ENCODE measurements at places on chromosomes 12 and 14.

DNA sequence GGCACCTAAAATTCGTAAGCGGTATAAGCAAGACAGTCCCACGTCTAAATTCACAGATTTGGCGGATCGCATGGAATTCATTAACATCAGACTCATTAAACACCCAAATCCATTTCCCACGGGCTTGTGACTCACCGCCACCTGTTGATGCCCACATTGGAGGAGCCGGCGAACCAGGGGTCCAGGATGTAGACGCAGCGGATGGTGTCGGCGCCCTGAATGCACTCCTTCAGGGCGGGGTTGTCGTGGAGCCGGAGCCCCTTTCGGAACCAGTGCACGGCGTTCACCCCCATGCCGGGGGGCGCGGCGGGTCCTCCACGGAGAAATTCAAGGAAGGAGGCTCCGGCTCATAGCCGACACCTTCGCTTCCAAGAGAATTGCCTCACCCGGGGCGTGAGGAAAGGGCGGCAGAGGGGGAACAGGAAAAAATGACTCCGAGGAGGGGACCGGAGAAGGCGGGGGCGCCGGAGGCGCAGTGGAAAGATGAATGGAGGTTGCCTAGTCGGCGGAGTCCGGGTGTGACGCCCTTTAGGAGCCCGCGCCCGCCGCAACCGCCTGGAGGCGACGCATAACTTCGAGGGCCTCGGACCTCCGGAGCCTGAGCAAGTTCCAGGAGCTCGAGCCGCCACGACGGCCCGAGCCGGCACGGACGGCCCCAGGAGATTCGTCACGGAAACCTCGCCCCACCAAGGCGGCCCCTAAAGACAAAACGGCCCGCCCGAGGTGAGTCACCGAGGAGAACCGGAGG, 506 bp downstream of the CRY1 start:
- DNase-seq, result peak; percentile 55

DNA sequence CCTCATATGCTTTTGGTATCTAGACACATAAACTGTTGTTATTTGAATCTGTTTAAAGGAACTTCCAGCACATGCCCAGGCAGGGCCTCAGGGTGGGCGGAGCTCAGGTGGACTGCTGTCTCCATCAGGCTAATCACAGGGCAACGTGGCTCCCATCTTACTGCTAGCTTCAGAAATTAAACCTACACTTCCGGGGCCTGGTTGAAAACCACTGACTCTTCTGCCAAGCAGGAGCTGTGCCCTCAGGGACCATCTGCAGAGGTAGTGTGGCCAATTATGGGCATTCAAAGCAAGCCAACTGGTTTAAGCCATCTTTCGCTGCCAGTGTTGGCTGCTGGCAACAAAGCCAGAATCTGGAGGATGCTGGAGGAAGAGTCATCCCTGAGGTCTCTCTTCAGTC, 97.5 kb downstream of the TMX1 start:
- no peak for DNase-seq

GRCh38 chr14:36194663-36195062, 18.1 kb upstream of the PTCSC3 start:
- no peak for DNase-seq

- DNase-seq, result no peak
Observed at GRCh38 chr14:32022938-32023466, 54.1 kb upstream of the ARHGAP5 start.

- no peak for DNase-seq
Observed at GRCh38 chr12:41521872-41522379, 333.8 kb downstream of the PDZRN4 start.

- DNase-seq, result no peak
Observed at GRCh38 chr14:99751539-99752485, 41.4 kb upstream of the EML1 start.

DNA sequence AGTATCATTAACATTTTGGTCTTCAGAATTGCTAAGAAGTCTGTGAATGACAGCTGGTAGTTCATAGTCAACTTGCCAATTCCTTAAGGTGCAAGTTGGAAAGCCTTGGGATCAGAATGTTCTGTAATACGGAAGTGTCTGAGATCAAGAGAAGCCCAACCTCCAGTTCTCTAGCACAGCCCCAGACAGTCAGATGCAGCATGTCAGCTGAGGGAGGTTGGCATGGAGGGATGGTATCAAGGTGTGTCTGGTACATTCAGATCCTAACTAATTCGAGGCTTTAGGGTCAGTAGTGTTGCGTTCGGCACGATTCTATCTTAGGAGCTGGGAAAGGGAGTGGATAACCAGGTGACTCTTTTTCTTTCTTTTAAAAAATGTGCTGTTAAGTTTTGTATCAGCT, 38.3 kb downstream of the FNTB start:
- no peak for DNase-seq

DNA sequence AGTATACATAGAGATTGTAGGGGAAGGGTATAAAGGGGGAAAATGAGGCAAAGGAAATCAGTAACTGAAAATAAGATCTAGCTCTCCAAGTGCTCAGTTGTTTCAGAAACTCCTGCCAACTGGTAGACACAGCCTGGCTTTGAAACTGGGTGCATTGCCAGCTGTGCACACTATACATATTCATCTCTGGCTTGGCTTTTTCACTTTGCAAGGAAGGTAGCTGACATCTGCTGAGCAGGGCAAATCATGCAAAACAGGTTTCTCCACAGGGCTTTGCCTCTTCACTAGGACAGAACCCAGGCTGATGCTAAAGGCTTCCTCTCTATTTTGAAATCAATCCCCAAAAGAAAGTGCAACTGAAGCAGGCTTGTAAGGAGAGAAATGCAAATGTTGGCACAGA, 101.5 kb downstream of the HELB start:
- no peak for DNase-seq

DNA sequence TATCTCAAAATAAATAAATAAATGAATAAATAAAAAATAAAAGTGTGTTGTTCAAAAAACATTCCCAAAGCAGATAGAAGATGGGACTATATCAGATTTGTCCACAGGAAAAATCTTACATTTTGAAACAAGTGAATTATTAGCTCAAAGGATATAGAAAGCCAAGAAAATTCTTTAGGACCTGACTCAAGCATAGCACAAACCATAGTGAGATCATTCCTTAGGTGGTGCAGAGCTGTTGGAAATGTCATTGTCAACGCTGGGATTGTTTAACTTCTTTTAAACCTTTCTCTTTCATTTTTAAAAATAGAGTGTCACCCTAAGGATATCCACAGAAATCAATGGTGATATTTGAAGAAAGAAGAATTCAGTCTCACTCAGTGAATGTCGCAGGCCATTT, 43.5 kb downstream of the DRAM1 start:
- DNase-seq, result no peak

GRCh38 chr12:22578328-22578727, 34.0 kb upstream of the C2CD5 start:
- no peak for DNase-seq

DNA sequence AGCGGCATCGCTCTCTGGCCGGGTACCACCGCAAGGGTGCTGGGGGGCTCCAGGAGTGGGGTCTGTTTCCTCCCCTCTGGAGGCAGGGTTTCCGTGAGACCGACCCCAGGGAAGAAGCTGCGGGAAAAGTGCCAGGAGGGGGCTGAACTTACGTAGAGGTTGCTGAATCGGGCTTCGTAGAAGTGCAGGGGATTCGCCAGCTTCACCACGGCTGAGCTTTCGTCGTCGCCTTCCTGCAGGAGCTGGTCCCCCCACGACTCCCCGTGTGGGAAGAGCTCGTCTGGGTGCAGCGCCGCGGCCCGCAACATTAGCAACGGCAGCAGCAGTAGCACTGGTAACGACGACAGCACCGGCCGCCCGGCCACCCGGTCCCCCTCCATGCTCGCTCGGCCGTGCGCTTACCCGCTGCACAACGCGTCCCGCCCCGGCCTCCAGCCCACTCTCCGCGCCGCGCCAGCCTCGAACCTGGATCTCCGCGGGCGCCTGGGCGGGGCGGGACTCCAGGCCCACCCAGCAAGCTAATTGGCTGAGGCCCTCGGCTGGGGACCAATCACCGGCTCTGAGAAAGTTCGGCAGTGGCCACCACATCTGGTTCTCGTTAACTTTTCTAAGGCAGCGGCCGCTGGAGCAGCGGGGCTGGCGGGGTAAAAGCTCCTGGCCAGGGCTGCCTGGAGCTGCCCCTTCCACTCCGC, at the start of gene NID2:
Gene NID2, minus strand, starts transcription at position 445 of the 692 bp plus-strand sequence. Its CDS starts 65 bp downstream, at position 380.
- DNase-seq, result peak; percentile 51

DNA sequence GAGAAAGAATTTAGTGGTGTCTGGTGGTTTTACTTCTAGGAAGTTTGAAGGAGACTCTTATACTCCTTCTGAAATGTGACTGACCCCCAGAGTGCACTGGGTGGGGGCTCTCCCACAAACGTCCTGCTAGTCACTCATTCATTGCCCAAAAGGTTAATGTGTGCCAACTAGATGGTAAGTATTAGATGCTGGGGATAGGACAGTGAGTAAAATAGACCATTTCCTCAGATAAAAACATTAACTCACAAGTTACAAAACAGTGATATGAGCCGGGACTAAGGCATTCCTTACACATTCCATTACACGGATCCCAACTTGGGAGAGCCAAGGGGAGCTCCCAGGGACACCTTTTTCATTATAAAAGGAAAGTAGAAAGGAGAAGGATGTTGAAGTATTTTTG, 185.1 kb downstream of the ATXN7L3B start:
- DNase-seq, result no peak

- DNase-seq, result no peak
Observed at GRCh38 chr12:57250956-57251355, at the start of gene STAC3. STAC3 (minus strand) TSS chr12:57251187; CDS start chr12:57249636, 1,551 bp downstream.

GRCh38 chr14:55979096-55979495, 139.1 kb upstream of the PELI2 start:
- no peak for DNase-seq

DNA sequence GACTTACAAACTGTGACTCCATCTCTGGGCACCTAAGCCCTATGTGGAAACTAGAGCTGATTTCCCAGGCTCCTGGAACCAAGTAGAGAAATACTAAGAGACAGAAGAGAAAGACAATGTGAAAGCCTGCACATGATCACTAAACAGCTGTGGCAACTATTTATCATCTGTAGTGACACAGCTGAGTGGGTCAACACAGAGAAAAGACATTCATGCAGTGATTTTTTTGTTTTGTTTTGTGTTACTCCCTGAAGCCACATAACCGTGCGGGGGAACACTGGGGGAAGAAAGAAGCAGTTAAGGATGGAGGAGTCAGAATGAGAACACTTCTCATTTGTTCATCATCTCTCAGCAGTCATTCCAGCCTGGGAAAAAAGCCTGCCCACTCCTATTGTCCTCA, 1.5 kb downstream of the PRR4 start:
- DNase-seq, result no peak

- DNase-seq, result no peak
Observed at GRCh38 chr12:27936196-27936595, 36.3 kb downstream of the PTHLH start.

GRCh38 chr12:132469423-132469822, 20.5 kb upstream of the FBRSL1 start:
- no peak for DNase-seq

- DNase-seq, result no peak
Observed at GRCh38 chr14:26400373-26400772, 197.5 kb downstream of the NOVA1 start.

DNA sequence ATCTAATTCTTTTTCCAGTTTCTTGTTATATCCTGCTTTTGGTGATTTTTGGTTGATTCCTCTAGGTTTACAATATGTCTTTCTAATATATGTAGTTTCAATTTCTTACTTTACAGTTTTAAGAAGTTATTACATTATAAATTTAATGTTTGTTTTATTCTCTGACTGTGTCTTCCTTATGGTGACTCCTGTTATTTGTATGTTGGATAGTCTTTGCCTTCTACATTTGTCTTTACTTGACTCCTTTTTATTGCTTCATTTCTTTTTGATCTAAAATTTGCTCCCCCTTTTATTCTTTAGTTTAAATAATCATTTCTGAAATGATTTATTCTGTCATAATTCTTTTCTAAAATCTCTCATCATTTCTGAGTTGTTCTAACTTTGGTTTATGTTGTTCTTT, 125.8 kb downstream of the CCDC91 start:
- DNase-seq, result no peak

GRCh38 chr14:79704041-79704807, 507.1 kb downstream of the DIO2 start:
- DNase-seq, result no peak

DNA sequence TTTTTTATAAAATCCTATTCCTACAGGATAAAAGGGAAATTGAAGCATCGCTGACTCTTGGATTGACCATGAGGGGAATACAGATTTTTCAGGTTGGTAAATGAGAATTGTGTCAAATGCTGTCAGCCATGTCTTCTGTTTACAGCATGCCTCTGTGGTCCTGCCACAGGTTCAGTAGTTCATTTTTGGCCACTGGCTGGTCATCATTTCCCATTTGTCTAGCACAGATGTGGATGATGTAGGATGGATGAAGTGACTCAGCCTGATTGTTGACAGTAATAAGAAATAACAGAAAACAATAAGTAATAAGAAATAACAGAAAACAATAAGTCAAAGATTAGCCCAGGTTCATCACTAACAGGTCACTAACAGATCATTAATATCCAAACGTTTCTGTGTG, 59.8 kb downstream of the FRMD6 start:
- DNase-seq, result no peak

DNA sequence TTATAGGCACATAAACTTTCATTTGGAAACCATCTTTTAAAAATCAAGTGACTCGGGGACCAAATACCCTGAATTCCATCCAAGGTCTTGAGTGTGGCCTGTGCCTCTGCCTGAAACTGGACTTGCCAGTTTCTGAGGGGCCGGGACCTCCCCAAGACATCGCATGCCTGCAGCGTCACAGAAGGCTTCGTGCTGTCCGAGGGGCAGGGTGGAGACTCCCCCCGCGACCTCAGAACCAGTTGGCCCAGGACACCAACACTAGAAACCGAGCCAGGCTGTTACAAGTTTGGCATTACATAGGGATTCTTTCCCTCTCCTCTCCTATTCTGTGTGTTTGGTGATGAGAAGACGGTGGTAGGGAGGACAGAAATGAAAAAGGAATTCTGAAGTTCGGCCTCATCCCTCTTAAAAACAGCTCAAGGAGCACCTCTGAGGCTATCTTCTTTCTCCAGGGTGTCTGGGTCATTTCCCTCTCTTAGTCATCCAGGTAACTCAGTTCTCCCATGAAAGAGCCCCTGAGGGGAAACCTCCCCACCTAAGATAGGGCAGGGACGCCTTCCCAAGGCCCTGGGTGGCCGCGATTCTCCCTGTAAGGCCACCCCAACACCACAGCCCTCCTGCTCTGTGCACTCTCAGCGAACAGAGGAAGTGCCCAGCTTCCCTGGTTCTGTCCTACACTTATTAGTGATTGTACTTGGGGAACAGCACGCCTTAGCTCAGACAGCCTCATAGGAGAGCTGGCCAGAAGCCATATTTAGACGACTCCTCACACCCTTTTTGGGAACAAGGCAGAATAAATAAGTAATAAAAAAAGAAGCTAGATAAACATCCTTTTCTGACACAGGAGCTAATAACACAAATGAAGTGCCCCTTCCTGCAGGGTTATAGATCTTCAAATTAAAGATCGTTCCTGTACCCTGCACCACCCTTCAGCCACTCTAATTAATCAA, 93.8 kb downstream of the BCL11B start:
- no peak for DNase-seq

DNA sequence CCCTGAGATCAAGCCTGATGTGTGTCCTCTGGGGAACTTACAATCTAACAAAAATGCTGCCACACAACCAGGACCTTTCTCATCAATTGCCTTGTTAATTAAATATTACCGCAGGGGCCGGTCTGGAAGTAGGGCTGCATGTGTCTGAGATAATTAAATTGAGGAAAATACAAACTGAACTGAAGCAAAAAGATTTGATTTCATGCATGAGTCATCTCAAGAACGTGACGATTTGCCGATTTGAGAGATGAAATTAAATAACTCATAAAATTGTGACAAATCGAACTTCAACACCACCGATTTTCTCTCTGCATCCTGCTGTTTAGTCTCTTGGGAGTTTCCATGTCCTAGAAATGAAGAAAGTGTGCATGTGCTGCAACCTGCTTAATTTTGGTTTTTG, 94.6 kb upstream of the DAAM1 start:
- no peak for DNase-seq

GRCh38 chr14:31154956-31155355, 52.6 kb downstream of the HECTD1 start:
- no peak for DNase-seq

Data from activated CD4-positive, alpha-beta T cell treated with anti-CD3 and anti-CD28 coated beads, Interleukin-2, amount 50 U/mL, for 16 hours (primary cell).